Stimulated activated CD4-positive, alpha-beta T cell treated with anti-CD3 and anti-CD28 coated beads, Interleukin-1b, Interleukin-23, amount 100 ng/mL, for 1 hour (primary cell): ENCODE measurements at places on chromosomes 16 and 17.

GRCh38 chr16:2790631-2791030, 3.3 kb upstream of the PRSS33 start:
- DNase-seq, result no peak

DNA sequence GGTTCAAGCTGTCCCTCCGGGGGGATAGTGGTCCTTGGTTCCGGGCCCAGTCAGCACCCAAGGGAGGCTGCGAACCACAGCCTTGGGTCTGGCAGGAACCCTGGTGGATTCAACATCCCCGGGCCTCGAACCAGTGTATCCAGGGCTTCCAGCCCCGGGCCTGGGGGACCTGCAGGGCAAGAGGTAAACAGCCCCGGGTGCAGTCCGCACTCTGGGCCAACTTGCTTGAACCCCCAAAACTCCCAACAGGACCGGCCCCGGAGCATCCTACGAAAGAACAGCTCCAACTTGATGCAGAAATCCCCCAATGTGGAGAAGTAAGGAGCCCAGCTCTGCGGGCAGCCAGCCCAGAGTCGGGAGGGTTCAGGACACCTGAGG, 1.5 kb upstream of the NEURL4 start:
- no peak for DNase-seq

- no peak for DNase-seq
These were observed 27.5 kb downstream of the OR1D5 start for GRCh38 chr17:3035968-3036280.

- DNase-seq, result no peak
These were observed 2.4 kb downstream of the PFN1 start for GRCh38 chr17:4945944-4946280.

DNA sequence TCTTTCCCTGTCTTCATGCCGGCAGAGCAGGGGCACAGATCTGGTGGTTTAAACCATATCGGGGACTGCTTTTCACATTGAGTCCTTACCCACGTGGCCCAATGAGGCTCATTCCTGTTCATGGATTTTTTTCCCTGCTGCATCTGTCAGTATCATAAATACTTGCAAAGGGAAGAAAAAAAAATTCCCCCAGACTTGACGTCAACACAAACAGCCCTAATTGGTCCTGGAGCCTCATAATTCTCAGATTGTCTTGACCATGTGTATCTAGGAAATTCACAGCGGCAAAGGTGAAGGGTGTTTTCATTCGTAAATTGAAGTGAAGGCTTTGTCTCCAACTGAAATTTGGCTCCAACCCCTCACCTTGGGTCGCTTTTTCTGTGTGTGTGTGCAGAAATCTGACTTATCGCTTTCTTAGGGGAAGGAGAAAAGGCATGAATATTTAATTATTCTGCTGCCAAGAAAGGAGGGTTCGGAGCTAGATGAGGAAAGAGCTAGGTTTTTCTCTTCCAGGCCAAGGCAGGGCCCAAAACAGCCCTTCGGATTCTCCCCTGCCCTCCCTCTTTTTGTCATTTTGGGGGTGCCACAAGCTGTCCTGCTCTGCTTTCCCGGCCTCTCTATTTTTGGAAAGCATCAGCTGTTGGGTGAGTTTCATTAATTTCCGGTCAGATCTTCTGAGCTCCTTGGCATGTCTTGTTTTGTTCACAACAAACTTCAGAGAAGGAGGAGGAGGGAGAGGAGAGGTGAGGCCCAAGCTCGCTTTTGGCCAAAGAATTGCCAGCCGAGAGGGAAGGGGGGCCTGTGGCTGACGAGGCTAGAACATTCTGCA, 17.8 kb upstream of the CIBAR2 start:
- no peak for DNase-seq

DNA sequence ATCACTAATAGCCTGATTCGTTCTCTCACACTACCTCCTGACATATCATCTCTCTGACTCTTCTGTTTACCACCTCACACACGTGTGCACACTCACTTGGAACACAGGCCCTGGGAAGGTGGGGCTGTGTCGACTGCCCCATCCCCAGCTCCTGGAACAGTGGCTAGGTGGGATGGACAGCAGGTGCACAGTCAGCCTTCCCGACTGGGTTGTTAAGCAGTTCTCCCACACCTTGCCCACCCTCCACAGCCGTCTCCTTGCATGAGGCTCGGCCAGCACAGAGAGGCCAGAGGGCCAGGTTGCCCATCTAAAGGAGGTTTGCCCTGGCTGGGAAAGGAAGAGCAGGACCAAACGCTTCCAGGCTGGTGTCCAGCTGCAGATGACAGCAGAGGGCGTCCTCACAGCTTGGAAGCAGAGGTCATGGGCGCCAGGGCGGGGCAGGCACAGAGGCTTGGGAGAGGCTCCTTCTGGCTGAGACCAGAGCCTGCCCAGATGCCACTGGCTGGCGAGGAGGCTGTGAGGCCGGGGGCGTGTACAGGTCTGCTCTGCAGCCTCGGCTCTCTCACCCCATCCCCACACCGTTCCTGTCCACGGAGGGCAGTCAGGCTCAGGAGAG, 92.8 kb downstream of the AMFR start:
- no peak for DNase-seq

DNA sequence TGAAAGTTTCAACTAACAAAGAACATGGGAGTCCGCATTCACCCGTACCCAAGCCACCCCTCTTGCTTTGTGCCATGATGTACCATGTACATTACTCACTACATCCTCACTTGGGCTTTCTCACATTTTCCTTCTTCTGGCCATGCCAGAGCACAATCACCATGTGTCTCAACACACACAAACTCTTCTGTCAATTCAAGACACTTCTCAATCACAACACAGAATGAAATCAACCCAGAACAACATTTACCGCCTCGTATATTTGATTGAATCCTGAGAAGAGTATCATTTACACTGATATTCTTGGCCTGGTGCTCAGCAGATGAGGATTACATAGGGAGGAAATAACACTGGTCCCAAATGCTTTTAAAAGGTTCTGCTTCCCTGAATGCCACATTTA, 4.5 kb downstream of the ADAMTS18 start:
- no peak for DNase-seq

DNA sequence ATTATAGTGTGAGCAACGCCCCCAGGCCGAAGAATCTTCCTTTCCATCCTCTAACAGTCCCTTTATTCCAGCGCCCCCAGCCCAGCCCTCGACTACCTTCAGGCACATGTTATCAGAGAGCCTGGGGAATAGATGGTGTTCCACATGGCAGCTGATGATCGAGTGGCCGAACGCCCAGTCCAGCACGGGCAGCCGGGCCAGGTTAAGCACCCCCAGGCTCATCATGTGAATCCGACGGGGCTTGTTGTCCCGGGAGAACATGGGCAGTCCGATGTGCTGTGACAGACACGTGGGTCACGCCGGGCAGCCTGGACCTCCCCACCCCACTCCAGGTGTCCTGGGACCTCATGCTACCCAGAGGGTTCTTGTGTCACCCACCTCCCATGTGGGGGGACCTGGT, 6.5 kb upstream of the FDXR start:
- no peak for DNase-seq

GRCh38 chr17:66469890-66470289, 167.5 kb downstream of the PRKCA start:
- no peak for DNase-seq
